ENCODE measurements at places on chromosomes 5 and 9.

GRCh38 chr5:143036146-143036927 lies 266.2 kb downstream of the ARHGAP26 start:
- no peak for DNase-seq

DNA sequence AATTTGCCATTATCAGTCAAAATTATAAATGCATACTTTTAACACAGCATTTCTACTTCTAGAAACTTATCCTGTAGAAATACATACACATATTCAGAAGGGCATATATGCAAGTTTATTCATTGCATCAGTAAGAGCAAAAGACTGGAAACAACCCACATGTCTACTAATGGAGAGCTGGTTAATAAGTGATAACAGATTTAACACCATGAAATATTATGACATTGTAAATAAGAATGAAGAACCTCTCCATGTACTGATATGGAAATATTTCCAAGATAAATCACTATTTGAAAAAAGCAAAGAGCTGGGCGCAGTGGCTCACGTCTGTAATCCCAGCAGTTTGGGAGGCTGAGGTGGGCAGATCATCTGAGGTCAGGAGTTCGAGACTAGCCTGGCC lies 54.5 kb downstream of the ELOVL7 start:
- no peak for DNase-seq

GRCh38 chr5:8864053-8864452 lies 681.8 kb downstream of the SEMA5A start:
- DNase-seq = peak; percentile 20

DNA sequence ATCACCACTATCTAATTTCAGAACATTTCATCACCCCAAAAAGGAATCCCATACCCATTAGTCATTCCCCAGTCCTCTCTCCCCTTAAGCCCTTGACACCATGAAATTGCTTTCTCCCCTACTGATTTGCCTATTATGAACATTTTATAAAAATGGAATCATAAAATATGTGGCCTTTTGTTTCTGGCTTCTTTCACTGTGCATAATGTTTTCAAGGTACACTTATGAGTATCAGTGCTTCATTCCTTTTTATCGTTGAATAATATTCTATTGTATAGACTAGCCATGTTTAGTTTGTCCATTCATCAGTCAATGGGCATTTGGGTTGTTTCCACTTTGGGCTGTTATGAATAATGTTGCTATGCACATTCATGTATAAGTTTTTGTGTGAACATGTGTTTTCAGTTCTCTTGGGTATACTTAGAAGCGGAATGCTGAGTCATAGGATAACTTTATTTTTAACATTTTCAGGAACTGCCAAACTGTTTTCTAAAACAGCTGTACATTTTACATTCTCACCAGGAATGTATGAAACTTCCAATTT lies 40.4 kb upstream of the FGF1 start:
- DNase-seq = no peak

GRCh38 chr5:57862942-57863341 lies 380.3 kb upstream of the ACTBL2 start:
- DNase-seq = no peak

DNA sequence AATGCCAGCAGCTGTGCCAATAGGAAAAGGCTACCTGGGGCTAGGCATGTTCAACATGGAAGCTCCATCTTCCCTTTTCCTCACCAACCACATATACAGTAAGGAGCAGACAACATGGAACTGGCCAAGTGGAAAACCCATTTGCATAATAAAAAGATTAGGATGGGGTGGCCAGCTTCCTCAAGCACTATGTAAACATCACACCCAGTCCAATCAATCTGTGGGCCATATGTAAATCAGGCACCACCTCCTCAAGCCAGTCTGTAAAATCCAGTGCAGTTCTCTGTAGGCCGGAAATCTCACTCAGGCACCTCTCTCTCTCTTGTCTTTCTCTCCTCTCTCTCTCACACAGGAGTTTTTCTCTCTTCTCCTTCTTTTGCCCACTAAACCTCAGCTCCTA lies 360.2 kb upstream of the GRIA1 start:
- DNase-seq = no peak

DNA sequence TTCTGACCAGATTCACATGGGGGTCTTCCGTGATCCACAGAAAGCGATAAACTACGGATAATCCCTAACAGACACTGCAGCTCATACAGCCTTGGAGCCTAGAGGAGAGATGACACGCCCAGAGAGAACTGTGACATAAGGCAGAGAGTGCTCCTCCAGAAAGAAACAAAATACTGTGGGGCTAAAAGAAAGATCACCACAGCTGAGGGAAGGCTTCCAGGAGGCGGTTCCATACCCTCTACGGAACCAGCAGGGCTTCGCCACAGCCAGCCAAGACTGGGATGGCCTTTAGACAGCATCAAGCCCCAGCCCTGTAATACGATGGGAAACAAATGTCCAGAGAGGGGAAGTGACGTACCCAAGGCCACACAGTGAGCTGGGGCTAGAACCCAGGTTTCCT lies 19.3 kb downstream of the GPX3 start:
- DNase-seq = no peak

DNA sequence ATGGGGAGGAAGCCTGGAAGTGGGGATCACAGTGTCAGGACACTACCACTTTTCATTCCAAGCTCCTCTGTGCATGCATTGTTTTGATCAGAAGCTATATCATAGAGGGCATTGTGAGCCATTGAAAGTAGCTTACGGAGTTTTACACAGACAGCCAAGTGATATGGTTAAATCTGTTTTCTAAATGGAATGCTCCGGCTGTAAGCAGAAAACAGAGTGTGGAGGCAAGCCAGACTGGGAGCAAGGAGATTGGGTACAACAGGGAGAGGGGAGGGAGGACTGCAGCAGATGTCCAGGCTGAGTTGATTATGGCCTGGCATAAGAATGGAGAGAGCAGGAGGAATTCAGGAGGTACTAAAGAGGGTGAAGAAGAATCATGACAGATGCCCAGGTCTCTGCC lies 15.5 kb upstream of the SOWAHA start:
- no peak for DNase-seq

GRCh38 chr5:107817951-107818350 lies 147.2 kb upstream of the EFNA5 start:
- DNase-seq = no peak

GRCh38 chr5:74640954-74641734 lies 616 bp upstream of the ENC1 start:
- peak; percentile 81 for DNase-seq

DNA sequence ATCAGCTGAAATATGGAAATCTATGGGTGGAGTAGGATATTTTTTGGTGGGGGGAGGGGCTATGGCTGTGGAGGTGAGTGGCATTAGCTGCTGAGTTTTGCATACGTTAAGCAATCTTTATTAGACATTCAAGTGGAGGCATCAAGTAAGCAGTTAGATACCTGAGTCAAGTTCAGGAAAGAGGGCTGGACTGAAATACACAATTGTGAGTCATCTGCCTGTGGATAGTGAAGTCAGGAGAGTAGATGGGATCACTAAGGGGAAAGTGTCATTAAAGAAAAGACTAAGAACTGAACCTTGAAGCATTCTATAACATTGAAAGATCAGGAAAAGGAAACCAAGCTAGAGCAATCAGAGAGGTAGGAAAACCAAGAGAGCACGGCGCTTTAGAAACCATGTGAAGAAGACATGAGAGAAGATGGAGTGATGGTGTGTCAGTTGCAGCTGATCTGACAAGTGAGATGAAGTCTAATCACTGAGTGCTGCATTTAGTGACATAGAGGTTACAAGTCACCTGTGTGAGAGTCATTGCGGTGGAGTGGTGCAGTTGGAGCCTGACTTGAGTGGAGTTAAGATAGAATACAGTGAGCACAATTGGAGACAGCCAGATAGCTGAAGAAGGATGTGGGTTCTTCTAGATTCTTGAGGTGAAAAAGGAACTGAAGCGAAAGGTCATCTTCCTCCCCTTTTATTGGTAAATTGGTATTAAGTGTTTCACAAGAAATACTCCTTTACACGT lies 88.7 kb downstream of the PIP5K1B start:
- no peak for DNase-seq

DNA sequence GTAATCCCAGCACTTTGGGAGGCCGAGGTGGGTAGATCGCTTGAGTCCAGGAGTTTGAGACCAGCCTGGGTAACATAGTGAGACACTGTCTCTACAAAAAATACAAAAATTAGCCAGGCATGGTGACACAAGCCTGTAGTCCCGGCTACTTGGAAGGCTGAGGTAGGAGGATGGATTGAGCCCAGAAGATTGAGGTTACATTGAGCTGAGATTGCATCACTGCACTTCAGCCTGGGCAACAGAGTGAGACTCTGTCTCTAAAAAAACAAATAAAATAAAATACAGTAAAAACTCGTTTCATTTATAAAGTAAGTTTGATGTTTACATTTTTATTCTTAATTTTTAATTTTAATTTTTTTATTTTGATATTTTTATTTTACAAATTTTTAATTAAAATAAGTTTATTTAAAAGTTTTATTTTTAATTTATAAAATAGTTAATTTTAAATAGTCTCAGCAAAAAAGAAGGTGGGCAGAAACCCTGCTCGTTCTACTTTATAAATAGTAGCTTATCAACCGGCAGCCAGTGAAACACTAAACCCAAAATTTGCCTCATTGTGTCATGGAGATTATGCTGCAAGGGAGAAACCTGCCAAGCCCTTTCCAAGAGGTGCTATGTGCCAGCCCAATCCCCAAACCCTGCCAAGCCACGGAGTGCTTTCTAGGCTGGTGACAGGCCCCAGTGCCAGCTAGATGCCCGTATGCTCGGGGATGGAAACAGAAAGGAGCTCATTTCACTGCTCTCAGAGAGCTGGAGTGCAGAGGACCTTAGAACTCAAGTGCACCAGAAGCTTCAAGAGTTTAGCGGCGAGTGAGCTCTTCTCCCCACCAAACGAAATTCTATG lies 38.9 kb downstream of the SERINC5 start:
- no peak for DNase-seq

- DNase-seq = no peak
These were observed 45.1 kb upstream of the SUB1 start for GRCh38 chr5:32539981-32540845.

DNA sequence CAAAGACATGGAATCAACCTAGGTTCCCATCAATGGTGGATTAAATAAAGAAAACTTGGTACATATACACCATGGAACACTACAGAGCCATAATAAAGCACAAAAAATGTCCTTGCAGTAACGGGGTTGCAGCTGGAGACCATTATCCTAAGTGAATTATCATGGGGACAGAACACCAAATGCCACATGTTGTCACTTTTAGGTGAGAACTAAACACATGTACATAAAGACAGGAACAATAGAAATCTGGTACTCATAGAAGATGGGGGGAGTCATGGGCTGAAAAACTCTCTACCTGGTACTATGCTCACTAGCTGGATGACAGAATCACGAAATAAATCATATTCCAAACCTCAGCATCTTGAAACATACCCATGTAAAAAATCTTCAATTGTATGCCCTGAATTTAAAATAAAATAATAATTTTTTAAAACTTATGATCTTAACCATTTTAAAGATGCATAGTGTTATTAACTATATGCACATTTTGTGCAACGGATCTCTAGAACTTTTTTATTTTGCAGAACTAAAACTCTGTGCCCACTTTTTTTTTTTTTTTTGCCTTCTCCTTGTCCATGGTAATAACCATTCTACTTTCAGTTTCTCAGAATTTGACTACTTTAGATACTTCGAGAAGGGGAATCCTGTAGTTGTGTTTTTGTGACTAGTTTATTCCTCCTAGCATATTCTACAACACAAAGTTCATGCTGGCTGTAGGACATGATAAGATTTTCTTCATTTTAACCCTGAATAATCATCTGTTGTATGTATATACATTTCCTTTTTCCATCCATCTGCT lies 1081.6 kb upstream of the ACO1 start:
- peak; percentile 4 for DNase-seq

- no peak for DNase-seq
These were observed 19.8 kb upstream of the ALDH1A1 start for GRCh38 chr9:72972636-72973035.

GRCh38 chr5:100841358-100842076 lies 61.6 kb downstream of the ST8SIA4 start:
- peak; percentile 77 for DNase-seq

GRCh38 chr5:148957591-148958202 lies 105.2 kb downstream of the SH3TC2 start:
- peak; percentile 59 for DNase-seq

DNA sequence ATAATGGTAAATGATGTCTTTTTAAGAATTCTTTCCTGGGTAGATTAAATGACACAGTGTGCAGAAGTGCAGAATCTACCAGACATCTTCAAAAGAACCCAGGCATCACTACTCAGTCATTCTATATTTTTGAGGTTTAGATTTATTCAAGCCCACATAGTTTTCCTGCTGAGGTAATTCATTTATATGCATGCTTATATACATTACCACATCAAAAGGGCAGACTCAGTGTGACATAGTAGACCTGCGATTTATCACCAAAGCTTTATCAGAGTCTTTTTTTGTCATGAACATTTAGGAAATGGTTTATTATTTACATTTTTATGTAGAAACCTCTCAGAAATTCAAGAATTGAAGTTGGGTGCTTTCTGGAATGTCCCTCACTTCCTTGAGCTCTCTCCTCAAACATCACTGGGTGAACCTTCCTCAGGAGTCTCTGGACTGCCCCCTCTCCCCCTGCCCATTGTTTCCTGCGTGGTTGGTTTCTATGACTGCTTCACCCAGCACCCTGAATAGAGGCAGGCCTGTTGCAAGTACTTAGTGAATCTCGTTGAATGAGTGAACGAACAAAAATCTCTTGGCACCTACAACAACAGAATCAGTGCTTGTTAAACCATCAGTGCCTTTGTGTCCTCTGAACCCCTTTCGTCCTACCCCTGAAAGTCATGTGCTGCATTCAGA lies 42.5 kb downstream of the ADAMTS16 start:
- DNase-seq = no peak

- DNase-seq = no peak
These were observed 246.4 kb downstream of the SMARCA2 start for GRCh38 chr9:2261421-2262103.

GRCh38 chr9:98047002-98047401 lies 9.5 kb upstream of the NANS start:
- no peak for DNase-seq

DNA sequence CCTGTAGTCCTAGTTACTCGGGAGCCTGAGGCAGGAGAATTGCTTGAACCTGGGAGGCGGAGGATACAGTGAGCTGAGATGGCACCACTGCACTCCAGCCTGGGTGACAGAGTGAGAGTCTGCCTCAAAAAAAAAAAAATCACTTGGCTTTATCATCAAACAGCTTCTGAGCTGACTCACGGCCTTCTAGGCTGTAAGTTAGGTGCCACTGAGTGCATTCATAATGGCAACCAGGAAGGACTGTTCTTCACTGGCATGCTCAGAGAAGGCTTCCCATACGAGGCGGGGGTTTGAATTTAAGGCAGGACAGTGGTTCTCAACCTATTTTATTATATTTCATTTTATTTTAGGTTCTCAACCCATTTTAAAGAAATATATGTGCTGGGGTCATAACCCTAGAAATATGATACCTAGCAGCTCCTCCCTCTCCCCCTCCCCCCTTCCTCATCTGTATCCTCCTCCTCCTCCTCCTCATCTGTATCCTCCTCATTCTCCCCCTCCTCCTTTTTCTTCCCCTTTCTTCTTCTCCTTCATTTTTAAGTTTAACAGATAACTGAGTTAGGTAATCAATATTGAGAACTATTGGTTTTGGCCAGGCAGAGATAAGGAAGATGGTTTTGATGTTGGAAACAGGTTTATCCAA lies 19.0 kb upstream of the LHFPL2 start:
- no peak for DNase-seq
